Activated CD8-positive, alpha-beta memory T cell treated with anti-CD3 and anti-CD28 coated beads for 24 hours (primary cell): ENCODE measurements at places on chromosomes 11 and 22.

DNA sequence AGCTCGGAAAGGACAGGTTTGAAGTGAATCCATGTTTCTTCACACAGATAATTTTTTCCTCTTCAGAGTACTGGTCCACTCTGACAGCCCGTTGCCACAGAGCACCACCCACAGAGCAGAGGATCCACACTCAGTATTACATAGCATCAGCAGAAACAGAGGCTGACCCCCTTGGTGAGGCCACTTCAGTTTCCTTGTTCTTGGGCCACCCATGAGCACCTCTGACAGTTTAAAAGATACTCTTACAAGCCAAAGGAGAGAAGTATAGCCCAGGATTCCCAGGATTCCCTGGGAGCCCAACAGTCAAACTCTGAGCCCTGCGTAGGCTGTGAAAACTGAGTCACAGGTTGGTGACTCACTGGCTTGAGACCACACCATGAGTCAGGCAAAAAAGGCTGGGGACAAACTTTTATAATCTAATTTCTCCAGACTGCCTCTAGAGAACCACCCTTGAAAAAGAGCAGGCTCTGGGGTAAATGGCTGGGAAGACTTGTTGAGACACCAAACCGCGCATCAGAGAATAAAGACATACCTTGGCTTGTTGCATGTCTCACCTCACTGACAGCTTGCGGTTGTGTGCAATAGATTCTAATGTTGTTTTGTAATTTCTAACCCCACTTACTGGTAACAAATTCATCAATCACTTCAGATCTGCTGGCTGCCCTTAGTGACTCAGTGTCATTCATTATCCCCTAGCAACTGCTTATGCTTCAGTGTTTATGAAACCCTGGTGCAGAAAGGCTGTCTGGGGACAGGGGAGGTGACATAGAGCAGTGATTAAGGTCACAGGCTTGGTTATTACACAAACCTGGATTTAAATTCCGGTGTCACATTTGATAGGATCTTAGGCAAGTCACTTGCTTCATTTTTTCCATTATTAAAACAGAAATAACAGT lies 56.9 kb upstream of the PRSS23 start:
- DNase-seq = peak; percentile 60

- no peak for DNase-seq
Observed at GRCh38 chr22:47051441-47052071, 289.1 kb downstream of the TBC1D22A start.

DNA sequence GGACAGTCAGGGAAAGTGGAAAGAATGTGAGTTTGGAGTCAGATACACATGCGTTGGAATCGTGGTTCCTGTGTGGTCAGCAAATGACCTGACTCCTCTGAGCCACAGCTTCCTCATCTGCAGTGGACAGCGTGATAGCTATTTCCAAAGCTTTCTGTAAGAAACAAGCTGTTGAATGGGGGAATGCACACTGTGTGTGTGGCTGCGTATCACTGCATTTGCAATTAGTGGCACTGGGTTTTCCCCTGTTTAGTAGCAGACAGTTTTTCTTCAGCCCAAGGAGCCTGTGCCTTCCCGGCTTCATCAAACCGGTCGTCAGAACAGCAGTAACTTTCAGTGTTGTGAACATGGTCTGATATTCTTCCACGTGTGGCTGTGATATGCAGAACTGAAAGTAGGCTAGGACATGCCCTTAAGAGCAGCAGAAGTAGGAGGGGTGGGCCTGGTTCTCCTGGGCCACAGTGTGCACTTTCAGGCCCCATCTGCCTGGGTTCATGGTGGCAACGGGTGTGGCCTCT lies 121.5 kb downstream of the RRAS2 start:
- DNase-seq = no peak

DNA sequence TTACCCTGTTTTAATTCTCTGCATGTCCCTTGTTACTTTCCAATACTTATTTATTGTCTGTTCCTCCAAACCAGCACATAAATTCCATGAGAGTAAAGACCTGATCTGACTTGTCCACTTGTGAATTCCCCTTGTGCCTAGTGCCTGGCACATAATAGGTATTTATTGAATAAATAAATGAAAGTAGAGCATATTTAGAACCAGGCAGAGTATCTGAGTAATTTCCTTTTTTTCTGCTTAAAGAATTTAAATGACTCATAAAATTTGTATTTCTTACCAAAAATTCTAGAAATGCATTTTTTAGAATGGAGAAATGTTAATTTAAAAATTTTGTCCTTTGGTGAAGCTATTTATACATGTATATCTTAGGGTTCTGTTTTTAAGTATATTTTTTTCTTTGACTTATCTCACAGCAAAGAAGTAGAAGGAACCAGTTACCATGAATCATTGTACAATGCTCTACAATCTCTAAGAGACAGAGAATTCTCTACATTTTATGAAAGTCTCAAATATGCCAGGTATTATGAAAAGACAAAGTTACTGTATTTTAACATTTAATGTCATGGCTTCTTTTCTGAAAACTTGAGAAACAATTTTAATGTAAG lies 96.8 kb downstream of the ATM start:
- no peak for DNase-seq

- no peak for DNase-seq
Observed at GRCh38 chr22:44382116-44383038, 69.6 kb upstream of the SHISAL1 start.

- no peak for DNase-seq
Observed at GRCh38 chr11:36233204-36233603, 56.0 kb downstream of the COMMD9 start.

- no peak for DNase-seq
Observed at GRCh38 chr11:48088682-48089050, 108.3 kb downstream of the PTPRJ start.

DNA sequence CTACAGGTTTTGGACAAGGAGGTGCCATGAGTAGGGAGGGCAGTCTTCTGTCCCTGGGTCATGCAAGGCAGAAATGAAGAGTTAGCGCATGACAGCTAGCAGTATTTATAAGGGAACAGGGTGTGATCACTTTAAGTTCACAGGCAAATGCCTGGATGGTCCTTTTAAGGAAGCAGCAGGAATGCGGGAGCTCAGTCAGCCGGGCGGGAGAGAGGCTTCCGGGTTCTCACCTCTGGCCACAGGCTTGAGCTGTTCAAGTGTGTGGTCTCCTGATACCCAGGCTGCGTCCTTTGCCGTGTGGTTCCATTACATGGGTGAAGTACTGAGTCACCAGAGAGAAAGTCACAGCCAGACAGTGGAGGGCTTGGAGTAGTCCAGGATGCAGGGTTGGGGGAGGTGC lies 105.4 kb downstream of the BCR start:
- no peak for DNase-seq

DNA sequence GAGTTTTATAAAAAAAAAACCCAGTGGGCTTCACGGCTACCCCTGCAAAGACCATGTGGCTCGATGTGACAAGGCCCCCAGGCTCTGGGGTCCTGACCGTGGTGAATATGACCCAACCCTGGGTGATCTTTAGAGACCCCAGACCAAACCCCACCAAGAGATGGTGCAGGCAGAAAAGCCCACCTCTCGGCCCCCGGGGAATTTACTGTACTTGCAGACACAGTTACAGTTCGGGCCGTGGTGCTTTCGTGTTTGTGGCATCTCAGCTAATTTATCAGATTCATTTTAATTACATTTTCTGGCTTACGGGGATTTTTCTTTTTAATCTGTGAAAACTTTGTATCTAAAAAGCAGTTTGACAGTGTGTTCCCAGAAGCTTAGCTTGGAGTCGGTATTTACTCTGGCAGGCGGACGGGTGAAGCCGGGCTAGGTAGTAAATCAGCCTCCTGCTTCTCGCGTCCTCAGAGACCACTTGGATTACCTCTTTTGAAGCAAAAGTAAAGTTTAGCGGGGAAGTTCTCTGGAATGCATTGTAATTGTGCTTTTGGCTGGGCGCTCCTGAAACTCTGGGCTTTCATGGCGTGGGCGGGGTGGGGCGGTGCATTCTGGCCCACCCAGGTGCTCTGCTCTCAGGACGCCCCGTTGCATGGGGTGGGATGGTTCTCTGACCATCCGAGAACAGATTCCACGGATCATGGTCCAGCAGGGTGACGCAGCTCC lies 25.3 kb downstream of the ANO1 start:
- DNase-seq = no peak

GRCh38 chr11:17742019-17742418 lies 7.4 kb downstream of the KCNC1 start:
- DNase-seq = no peak

DNA sequence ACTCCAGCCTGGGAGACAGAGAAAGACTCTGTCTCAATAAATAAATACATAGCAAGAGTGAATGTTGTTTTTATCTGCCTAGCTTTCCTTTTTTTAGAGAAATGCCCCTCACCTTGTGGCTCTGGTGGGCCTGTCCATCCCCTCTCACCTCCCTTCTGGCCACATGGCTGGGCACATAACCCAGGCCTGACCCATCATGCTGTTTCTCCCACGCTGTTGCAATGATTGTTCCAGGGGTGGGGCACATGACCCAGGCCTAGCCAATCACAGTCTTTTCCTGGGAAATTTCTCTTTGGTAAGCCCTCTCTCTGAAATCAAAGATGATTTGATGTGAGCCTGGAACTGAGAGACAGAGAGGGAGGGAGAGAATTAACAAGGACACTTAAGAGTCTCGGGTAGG lies 5.5 kb upstream of the CYTH4 start:
- DNase-seq = no peak

GRCh38 chr11:73205661-73206343 lies 12.3 kb upstream of the P2RY2 start:
- DNase-seq = no peak

- DNase-seq = no peak
Observed at GRCh38 chr11:27295928-27296327, 67.1 kb downstream of the CCDC34 start.

GRCh38 chr11:1862588-1863351 lies 9.9 kb downstream of the LSP1 start:
- DNase-seq = no peak

DNA sequence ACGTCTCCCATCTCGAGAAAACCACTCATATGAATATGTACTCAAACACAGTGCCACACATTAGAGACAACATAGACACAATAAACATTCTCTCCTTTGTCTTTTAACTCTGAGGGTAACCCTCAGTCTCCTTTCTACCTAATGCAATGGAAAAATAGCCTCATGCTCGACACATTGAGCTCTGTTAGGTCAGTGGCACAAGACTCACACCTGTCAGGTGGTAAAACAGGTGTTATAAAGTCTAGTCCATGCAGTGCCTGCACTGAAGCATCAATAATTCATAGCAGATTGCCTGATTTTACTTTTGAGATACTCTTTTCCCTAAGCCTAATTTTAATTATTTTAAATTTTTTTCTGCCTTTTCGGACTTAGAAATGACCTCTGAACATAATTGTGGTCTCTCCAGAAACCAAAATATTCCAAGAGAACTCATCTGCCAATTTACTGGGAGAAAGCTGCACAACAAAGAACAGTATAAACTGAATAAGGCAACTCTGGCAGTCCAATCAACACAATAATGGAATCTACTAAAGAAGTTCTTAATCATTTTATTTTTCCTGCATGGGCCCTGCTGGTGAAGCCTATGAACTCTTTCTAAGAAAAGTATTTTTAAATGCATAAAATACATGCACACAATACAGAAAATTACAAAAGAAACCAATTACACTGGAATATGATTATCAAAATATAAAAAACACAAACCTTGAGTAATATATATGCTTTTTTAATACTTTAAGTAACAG lies 9.9 kb downstream of the RDX start:
- DNase-seq = no peak

- no peak for DNase-seq
Observed at GRCh38 chr11:21653951-21654421, 538.9 kb upstream of the ANO5 start.

- DNase-seq = no peak
Observed at GRCh38 chr11:2074266-2074825, 64.8 kb downstream of the IGF2 start.

DNA sequence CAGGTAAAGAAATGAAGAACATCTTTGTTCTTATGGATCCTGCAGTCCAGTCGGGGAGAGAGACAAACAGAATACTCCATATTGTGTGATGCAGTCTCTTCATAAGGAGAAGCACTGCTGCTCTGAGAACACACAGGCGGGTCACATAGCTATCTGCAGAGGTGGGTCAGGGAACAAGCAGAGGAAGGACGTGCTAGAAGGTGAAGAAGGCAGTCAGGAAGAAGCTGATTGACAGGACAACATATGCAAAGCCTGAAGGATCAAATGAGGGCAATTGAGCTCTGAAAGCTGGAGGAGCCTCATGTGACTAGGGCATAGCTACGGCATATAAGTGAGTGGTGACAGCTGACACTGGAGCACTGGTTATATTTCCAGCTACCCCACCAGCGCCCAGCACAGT lies 122.5 kb downstream of the OPCML start:
- no peak for DNase-seq
